Smooth muscle cell of bladder (primary cell): ENCODE measurements at places on chromosomes 6 and 20. TPM values are rescaled to one million over a fixed set of nuclear protein-coding genes. Genes with fewer than 3 reads are reported as not detected.

C6orf141 gene
- total RNA-seq: 2.6 and 3.0 TPM in 2 replicates

PXDC1 gene
- 40.7 and 49.5 TPM in 2 replicates for total RNA-seq

SLC17A2 gene
- not detected in 2 replicates for total RNA-seq

VSX1 gene
- not detected in 2 replicates for total RNA-seq

HLA-DRA gene
- 0.09 TPM in 1 of 2 replicates, not detected in the other for total RNA-seq

IL17A gene
- total RNA-seq: not detected in 2 replicates

OR12D3 gene
- total RNA-seq: not detected in 2 replicates

ADGRF5 gene
- total RNA-seq: 0.14 and 1.6 TPM in 2 replicates

CRISP2 gene
- not detected in 2 replicates for total RNA-seq

FNDC1 gene
- 0.14 TPM in 1 of 2 replicates, not detected in the other for total RNA-seq

COL12A1 gene
- 686 and 786 TPM in 2 replicates for total RNA-seq
